GM12892 (cell line): ENCODE measurements at places on chromosomes 3 and 15.

GRCh38 chr3:24242012-24242698 lies 252.5 kb downstream of the THRB start:
- DNase-seq, result no peak

DNA sequence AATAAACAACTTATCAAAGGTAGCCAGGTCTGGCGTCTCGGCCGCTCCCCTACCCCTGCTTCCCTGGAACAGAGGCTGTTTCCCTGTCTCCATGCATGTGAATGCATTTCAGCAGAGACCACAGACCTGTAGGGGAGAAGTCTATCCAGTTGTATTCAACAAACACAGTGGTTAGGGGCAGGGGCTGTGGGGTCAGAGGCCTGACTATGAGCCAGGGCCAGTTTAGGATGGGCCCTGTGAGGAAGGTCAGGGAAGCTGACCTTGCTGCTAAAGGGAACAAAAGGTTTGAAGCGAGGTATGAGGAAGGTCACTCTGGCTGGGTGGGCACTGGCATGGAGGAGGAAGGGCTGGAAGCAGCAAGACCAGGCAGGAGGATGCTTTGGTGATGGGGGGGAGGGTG lies 184.6 kb downstream of the XXYLT1 start:
- no peak for DNase-seq

- no peak for DNase-seq
Observed at GRCh38 chr3:43770426-43771103, 79.8 kb downstream of the ABHD5 start.

DNA sequence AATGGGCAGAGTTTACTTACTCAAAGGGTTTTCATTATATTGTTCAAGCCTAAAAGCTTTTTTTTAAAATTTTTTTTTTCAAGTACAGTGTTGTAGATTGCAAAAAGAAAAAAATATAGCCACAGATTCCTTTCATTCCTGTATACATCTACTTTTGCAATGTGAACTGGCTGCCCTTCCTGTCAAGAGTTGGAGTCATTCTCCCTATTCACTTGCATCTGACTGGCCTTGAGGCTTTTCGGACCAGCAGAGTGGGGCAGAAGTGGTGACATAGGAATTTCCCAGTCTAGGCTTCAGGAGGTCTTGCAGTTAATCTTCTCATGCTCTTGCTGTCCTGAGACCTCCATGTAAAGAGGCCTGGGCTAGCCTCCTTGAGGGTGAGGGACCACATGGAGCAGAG lies 218.3 kb upstream of the CFAP20DC start:
- DNase-seq, result no peak

DNA sequence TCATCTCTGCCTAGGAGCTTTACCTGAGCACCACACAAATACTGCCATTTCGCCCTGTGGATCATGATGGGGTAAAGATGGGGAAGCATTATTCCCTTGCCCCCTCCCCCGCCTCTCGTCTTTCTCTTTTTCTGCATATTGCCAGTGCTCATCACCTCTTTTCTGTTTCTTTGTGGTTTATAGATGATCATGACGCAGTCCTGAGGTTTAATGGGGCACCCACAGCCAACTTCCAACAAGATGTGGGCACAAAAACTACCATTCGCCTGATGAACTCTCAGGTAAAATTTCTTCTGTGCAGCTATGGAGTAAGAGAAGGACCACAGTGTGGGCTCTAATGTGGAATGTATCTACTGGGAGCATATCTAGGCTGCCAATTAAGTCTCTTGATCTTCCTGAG lies 88.2 kb downstream of the RPL39L start:
- no peak for DNase-seq

- DNase-seq, result no peak
Observed at GRCh38 chr15:81728726-81729125, 317.1 kb downstream of the MEX3B start.

DNA sequence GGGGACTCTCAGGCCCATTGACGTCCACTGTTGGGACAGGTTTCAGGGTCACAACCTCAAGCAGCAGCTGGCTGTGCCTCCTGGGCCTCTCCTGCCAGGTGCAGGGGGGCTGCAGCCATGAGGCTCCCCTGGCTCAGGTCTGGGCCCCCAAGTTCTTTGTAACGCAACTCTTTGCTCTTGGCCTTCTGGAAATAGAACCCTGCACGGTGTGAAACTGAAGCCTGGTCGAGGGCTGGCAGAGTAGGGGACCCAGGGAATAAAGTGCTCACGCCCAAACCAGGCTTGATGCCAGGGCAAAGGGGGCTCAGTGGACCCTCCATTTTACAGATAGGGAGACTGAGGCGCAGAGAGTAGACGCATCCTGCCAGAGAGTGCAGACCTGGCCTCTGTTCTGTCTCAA lies 771 bp downstream of the CALML4 start:
- DNase-seq, result no peak

GRCh38 chr3:5520237-5520636 lies 332.7 kb downstream of the EDEM1 start:
- no peak for DNase-seq

DNA sequence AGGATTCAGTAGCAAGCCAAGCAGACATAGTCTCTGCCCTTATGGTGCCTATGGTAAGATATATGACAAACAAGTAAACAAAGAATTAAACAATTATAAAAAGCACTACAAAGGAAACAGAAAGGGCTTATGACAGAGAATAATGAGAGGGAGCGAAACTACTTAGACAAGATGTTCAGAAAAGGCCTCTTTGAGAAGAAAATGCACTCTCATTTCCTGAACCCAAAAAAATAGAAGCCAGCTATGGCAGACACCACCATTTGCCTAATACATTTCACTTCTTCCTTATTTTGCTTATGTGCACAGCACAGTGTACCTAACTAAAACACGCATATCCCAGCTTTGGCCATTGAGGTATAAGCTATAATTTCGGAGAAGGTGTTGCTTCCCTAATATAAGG lies 465.5 kb upstream of the PPP2R3A start:
- no peak for DNase-seq

DNA sequence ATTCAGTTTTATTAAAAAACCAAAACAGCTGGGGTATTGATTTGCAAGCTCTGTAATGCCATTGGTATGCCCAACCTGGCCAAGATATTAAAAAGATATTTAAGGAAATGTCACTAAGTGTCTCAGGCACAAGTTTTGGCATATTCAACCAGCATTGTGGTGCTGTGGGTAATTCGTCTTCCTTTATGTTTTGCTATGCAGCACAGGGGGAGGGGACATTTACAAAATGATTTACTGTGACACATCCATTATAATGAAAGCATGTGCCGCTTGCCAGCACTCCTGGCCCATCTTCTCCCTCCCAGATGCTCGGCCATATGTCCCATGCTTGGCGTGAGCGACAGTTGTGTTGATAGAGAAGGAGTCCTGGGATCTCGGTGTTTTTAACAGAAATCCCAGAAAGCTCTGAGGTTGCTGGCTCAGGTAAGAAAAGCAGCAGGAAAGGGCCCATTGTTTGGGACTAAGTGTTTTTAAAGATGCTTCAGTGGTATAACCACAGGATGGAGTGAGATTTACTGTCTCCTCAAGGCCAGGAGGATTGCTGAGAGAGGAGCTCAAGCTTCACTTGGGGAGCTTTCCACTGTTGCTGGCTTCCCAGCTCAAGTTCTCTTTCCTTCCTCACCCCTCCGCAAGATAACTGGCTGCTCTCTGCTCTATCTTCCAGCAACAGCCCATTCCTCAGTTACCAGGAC lies 158.2 kb upstream of the TSC22D2 start:
- DNase-seq, result no peak

DNA sequence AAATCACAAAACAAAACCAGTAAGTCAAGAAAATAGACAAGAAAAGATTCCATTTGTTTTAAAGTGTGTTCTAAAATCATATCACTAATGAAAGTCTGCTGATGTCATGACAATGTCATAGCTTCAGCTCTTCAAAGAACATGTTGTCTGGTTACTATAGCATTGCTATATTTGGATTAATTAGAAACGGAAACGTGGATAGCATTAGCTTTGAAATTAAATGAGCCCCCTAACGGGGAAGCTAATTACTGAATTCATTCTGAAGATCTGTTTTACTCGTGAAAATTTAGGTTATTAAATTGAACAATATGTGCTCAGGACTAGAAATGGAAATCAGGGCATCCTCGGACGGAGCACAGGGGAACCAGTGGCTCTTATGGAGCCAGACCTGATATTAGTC lies 316.7 kb upstream of the AGTR1 start:
- DNase-seq, result no peak

- no peak for DNase-seq
Observed at GRCh38 chr3:111068574-111068973, 3.0 kb upstream of the NECTIN3 start.

GRCh38 chr3:197525706-197526105 lies 30.1 kb downstream of the BDH1 start:
- no peak for DNase-seq

DNA sequence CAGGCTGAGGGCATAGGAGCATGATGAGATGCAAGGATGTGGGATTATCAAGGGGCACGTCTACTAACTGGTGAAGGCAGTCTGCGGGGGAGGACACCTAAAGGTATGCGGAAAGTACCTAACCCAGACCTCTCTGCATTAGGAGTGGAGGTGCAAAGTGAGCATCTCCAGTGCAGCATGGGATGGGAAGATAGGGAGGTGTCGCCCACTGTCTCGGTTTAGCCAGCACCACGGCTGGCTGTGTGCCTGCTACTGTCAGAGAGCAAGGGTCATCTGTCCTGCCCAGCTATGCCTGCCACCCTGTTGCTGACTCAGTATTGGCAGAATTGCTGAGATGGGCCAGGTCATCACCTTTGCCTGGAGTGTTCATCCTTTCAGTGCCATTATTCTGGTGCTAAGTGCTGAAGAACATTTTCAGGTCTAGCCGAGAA lies 40.1 kb downstream of the OXNAD1 start:
- no peak for DNase-seq

- no peak for DNase-seq
Observed at GRCh38 chr15:23734862-23735261, 47.8 kb upstream of the NDN start.

DNA sequence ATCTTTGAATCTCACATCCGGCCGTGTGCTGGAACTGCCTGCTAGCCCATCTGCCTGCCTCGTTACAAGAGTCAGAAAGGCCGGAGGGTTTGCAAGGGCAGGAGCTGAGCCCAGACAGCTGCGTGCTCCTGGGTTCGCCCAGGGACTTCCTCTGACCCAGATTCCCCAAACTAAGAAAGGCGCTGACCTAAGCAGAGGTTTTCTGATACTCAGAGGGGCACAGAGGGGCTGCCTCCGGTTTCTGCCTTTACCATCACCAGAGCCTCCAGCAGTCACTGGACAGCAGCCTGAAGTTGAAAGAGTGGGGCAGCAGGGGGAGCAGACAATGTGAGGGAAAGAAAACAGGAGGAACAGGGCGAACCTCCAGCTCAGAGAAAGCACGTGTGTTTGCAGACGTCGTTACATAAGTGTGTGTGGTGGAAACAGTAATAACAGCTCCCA lies 33.4 kb upstream of the RAD18 start:
- DNase-seq, result no peak

DNA sequence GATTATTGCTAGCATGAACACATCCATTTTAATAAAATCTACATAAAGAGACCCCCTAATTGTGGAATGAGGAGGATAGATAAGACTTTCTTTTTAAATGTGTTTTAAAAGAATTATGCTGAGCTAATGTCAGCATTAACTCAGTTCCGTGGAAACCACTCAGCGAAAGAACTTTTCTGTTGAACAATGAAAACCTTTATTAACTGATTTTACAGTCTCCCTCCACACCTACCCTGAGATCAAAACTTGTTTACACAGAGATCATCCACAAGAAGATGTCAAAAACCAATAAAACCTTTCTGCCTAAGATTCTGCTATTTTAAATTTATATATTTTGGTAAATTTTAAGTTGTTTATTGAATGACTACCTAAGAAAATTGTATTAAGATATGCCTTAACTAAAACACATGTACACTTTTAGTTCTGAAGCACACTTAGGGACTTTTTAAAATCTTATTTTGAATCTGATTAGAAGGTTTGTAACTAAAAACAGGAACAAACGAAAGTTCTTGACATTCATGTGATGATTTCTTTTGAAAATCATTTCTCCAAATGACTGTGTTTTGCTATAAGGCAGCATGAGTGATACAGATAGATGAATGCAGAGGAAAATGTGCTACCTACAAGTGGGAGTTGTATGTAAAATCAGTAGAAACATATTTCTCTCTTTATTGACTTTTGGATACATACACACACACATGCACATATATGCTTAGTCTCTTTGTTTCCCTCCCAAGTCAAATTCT lies 369.0 kb downstream of the UNC13C start:
- DNase-seq, result no peak

- DNase-seq, result no peak
Observed at GRCh38 chr15:55282284-55282833, 7.3 kb downstream of the RAB27A start.

GRCh38 chr3:152040319-152040718 lies 166.9 kb downstream of the SUCNR1 start:
- DNase-seq, result no peak

DNA sequence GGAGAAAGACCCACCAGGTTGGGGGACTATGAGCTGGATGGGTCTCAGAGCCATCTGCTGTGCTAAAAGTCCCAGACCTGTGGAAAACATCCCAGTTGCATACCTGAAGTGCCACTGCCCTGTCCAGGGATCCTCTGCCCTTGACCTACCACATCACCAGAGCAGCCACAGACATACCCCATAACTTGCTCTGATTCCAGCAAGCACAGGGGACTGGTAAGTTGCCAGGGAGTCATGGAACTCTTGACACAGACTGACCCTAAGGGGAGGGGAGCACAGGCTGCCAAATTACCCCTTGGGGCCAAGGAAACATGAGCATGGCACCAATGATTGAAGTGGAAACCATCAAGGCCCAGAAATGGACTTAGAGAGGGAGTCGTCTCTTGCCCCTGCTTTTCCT lies 1335.1 kb upstream of the ALCAM start:
- no peak for DNase-seq

GRCh38 chr15:65927545-65927944 lies 58.3 kb downstream of the RAB11A start:
- DNase-seq, result no peak

DNA sequence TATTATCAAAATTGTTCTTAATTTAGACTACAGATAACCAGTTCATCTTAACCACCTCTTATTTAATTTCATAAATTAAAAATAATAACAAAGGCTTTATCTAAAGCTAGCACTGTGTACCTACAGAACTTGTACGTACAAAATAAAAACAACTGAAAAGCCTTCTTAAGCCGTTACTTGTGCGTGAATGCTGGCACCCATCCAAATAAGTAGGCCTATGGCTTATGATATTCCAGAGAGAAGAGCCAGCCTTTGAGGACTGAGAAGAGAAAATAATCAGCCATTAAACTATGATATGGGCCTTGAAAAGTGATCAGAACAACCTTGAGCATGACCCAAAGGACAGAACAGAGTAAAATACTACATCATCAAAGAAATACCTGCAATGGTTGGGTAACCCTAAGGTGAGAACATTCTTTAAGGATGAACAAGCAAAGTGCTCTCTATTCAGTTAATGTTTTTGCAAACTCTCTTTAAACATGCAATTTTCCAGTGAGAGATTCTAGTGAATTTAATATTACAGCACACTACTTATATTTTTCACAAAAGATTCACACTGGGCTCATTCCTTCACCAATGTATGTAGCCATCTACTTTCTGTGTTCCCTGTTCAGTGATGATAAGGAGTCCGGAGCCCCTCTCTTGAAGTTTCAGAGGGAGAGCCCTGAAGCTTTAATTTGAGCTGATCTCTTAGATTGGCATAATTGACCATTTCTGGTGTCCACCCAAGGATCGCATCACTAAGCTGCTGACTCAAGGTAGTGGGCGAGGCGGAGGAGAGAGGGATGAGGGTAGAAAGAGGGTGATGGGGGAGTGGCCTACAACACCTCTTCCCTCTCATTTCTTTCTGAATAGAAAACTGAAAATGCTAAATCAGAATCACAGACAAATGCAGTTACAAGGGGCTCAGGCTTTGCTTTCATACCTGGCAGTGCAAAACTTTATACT lies 7.7 kb upstream of the ACTC1 start:
- DNase-seq, result no peak

- no peak for DNase-seq
Observed at GRCh38 chr15:57861034-57861638, 154.6 kb downstream of the POLR2M start.
